ENCODE measurements at places on chromosomes 3 and 15.

GRCh38 chr3:105553851-105554250 lies 187.1 kb downstream of the ALCAM start:
- peak; percentile 49 for DNase-seq

- DNase-seq = no peak
Measured at GRCh38 chr3:127589600-127590281, 792 bp downstream of the TPRA1 start.

GRCh38 chr15:74395319-74396145 lies 28.1 kb upstream of the CYP11A1 start:
- DNase-seq = no peak

- no peak for DNase-seq
Measured at GRCh38 chr3:114418107-114418506, 124.3 kb downstream of the TIGIT start.

- DNase-seq = peak; percentile 73
Measured at GRCh38 chr3:126752303-126753190, 48.5 kb downstream of the CHCHD6 start.

- no peak for DNase-seq
Measured at GRCh38 chr15:85031944-85032558, 50.4 kb downstream of the PDE8A start.

- DNase-seq = peak; percentile 34
Measured at GRCh38 chr3:33437556-33438283, 2.5 kb downstream of the UBP1 start.

DNA sequence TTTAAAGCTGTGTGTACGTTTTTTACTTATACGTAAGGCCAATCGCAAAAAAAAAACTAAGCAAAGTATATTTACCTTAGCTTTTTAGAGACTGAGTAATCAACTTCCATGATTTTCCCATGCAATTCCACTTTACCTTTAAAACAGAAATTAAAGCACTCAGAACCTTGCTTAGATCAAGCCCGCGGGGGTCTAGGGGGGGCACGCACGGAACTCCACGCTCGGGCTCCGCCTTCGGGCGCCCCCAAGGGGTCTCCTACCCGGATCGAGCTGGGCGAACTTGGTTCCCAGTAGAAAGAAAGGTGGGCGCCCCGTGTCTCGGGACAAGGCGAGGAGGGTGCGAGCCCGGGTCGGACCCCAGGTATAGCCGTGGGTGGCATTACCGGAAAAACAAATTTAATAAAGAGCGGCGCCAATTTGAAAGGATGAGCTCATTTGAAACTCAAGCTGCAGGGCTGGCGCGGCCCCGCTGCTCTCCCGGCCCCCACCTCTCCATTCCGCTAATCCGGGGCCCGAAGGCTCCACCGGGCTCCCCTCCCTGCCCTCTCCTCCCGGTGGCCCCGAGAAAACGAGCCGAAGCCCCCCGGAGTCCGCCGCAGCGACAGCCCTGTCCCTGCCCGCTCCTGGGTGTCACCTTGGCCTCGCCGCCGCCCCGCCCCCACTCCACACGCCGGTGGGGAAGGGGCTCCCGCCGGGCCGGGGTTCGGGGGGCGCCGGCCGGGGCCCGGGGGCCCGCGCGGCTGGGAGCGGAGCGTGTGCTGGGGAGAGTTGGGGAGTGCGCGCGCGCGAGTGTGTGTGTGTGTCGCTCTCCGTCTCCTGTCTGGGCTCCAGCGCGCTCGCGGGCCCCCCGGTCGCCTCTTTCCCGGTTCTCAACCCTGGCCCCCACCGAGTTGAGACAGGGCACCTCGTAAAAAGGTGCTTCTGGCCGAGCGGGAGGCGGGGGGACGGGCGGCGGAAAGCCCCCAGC lies 1.5 kb downstream of the IGF2BP2 start:
- DNase-seq = peak; percentile 61

DNA sequence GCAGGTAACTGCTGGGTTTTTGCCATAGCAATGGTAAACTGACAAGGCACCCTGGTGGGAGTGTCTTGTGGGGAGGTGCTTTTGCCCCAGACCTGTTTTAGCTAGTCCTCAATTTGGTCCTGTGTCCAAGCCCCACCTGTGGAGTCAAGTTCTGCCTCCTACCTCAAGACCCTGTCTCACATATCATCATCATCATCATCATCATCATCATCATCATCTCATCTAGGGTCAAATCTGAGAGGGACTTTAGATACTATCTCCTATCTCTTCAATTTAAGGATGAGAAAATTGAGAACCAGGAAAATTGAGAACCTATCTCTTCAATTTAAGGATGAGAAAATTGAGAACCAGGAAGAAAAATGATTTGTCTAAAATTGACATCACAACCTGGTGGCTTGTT lies 9.9 kb downstream of the KNL1 start:
- DNase-seq = no peak

DNA sequence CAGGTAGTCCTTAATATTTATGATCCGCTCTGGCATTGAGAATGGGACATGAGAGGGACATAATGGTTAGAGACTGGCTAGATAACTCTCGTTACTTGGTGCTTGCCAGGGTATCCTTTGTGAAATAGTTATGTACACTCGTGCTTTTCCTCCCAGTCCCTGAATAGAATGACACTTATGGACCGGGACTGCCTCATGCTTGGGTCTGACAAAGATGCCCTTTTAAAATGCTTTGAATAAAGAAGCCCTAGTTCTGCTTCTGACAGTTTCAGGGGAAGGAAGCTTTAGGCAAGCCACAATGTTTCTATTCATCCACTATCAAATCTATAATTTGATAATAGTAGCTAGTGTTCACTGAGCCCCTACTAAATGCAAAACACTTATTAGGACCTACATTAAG lies 29.4 kb downstream of the POLR2M start:
- DNase-seq = no peak
